ENCODE measurements at places on chromosomes 2 and 18.

DNA sequence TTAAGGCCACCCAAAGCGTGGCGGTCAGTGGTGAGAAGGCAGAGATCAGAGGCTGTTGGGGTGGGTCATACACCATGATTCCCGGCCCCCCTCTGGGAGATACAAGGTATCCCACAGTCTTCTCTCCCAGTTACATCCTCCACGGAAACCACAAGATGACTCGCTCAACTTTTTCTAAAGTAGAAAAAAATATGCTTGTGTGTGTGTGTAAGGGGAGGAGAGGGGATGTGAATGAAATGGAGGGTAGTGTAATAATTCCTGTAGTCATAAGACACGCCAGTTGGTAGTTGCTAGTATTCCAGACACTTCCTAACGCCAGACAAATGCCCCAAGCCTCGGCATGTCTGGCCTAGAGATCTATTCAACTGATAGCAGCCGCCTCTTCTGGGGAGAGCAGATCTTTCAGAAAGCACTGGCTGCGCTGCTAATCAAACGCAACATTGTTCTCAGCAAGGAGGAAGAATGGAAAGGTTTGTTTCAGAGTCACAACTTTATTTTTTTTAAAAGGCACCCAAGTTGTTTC, 143.5 kb downstream of the TGIF1 start:
- no peak for DNase-seq

GRCh38 chr2:26970928-26971627, 641 bp downstream of the MAPRE3 start:
- DNase-seq: no peak

DNA sequence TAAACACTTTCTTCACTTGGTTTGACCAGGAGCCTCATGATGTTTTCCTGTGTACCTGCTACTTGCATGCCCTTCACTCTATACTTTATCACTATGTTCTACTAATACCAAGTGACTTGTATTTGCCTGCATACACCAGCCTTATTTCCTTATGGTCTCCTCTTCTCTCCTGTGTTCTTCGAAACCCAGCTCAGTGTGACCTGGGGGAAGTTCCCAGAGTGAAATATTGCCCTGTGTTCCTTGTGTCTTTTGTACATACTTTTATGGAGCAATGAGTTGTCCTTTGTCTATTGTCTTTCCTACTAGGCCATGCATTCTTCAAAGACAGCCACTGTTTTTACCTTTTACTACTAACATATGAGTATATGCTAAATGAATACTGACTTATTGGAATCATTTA, 567 bp downstream of the NT5C1B start:
- DNase-seq: no peak

GRCh38 chr18:1968801-1969498, 602.4 kb downstream of the METTL4 start:
- no peak for DNase-seq

DNA sequence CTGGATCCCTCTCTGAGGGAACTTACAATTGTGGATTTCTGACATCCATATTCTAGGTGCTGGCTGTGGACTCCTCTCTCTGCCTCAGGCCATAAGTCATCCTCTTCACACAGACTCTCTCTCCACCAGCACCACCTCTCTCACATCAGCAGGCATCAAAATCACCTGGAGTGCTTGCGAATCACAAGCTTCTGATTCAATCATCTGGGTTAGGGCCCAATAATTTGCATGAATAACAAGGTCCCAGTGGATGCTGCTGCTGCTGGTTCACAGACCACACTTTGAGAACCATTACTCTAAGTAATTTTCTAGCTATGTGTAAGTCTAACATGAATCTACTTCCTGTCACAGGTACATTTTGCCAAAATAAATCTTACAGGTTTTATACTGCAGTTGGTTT, 214.9 kb downstream of the DSEL start:
- DNase-seq: no peak

DNA sequence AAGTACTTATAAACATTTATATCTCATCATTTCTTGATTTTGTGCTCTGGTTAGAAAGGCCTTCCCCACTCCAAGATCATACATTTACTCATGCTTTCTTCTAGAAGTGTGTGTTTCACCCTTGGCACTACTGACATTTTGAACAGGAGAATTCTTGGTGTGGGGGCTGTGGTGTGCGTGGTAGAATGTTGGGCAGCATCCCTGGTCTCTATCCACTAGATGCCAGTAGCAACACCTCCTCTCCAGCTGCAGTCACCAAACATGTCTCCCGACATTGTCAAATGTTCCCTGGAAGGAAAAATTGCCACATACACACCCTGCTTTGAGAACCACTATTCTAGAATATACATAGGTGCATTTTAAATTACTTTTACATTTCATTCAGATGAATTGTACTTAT, 8.7 kb upstream of the TGIF1 start:
- no peak for DNase-seq

DNA sequence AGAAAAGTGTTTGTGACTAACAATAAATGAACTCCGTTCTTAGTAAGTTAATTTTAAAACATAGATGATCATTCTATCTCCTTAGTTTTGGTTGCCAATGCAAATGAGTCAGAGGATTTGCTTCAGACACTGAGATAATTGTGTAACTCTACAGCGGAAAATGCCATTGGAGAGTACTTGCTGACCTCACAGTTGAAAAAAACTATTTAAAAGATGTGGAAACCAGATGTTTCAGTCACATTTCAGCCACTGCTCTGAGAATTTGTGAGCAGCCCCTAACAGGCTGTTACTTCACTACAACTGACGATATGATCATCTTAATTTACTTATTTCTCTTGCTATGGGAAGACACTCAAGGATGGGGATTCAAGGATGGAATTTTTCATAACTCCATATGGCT, at the start of gene TNFAIP6:
TSS of gene TNFAIP6 (plus strand) at position 234 of the 400 bp plus-strand sequence. CDS start at position 309, 75 bp downstream.
- DNase-seq: no peak

Data from stimulated activated CD4-positive, alpha-beta T cell treated with anti-CD3 and anti-CD28 coated beads, TNF-alpha, amount 100 ng/mL, for 1 hour (primary cell).